ENCODE measurements at places on chromosomes 1 and 21. TPM values are rescaled to one million over a fixed set of nuclear protein-coding genes. Genes with fewer than 3 reads are reported as not detected.

DNA sequence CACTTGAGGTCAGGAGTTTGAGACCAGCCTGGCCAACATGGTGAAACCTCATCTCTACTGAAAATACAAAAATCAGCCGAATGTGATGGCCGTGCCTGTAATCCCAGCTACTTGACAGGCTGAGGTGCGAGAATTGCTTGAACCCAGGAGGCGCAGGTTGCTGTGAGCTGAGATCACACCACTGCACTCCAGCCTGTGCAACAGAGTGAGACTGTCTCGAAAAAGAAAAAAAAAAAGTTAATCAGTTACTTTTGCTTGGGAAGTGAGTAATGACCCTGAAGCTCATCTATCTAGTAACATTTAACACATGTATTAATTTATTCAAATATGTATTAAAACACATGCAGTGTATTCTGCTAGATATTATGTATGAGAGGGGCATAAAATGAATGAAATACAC is 49.4 kb downstream of the ZNF326 start:
- DNase-seq: no peak

DNA sequence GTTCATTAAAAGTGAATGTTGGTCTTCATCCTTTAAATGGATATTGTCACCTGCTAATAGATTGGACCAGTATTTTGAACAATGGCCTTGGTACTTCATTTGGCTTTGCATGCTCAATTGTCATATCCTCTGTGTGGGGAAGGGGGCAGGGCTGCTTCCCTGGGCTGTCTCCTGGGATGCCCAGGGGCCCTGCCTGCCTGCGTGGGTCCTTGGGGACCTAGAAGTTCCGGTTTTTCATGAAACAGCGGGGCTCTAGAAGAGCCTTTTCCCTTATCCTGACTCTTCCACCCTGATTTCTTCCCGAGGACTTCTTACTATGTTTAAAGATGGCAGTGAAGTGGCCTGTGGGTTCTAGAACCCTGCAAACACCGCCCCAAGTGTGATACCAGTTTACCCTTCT is 97.5 kb downstream of the DISC1 start:
- DNase-seq: no peak

GRCh38 chr1:55210990-55211801 is 4.0 kb downstream of the USP24 start:
- DNase-seq: peak; percentile 44

- no peak for DNase-seq
Observed at GRCh38 chr1:36076979-36077573, 6.8 kb upstream of the TEKT2 start.

CCDC185 gene
- total RNA-seq: not detected

RIPPLY3 gene
- not detected for total RNA-seq

NKAIN1 gene
- under 0.01 TPM for total RNA-seq

FMOD gene
- total RNA-seq: 0.18 TPM

- no peak for DNase-seq
Observed at GRCh38 chr1:232457595-232457994, 172.3 kb downstream of the SIPA1L2 start.

- peak; percentile 80 for DNase-seq
Observed at GRCh38 chr1:40745176-40745575, 38.4 kb upstream of the KCNQ4 start.

C1QC gene
- total RNA-seq: not detected

GRCh38 chr1:10631811-10632593 is 157.3 kb downstream of the PEX14 start:
- no peak for DNase-seq

- no peak for DNase-seq
Observed at GRCh38 chr1:74485622-74486021, 26.8 kb downstream of the LRRC53 start.

- peak; percentile 76 for DNase-seq
Observed at GRCh38 chr1:109927911-109928321, 17.3 kb downstream of the CSF1 start.

GRCh38 chr21:42063191-42063570 is 7.9 kb upstream of the UMODL1 start:
- no peak for DNase-seq

GUCA2A gene
- not detected for total RNA-seq

- no peak for DNase-seq
Observed at GRCh38 chr1:171990371-171990770, 149.1 kb downstream of the DNM3 start.

DNA sequence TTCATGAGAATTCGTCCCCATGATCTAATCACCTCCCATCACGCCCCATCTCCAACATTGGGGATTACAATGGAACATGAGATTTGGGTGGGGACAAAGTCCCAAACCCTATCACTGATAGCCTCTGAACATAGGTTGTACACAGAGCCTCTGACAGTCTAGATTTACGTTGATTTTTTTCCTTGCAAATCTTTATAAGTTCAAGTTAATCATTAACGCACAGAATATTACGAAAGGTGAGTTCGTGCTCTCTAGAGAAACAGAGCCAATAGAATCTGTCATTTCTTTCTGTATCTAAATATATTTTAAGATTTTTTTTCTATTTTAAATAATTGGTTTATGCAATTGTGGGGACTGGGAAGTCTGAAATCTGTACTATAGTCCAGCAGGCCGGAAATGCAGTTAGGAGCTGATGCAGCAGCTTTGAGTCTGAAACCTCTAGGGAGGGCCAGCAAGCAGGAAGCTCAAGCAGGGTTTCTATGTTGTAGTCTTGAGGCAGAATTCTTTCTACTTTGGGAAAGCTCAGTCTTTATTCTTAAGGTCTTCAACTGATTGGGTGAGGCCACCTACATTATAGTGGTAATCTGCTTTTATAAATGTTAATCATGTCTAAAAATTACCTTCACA is 61.0 kb downstream of the SELENOF start:
- DNase-seq: no peak

ASCL5 gene
- total RNA-seq: not detected

DNA sequence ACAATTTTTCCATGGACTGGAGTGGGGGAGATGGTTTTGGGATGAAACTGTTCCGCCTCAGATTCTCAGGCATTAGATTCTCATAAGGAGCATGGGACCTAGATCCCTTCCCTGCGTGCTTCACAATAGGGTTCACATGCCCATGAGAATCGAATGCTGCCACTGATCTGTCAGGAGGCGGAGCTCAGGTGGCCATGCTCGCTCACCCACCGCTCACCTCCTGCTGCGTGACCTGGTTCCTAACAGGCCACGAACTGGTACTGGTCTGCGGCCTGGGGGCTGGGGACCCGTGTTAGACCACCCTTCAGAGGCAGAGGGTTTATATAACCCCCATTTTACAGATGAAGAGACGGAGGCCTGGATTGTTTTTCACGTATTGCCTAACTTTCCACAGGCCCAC is 16.3 kb upstream of the SRSF4 start:
- no peak for DNase-seq

ERICH3 gene
- total RNA-seq: not detected

GRCh38 chr1:53728702-53729455 is 10.1 kb downstream of the GLIS1 start:
- no peak for DNase-seq

SH2D1B gene
- total RNA-seq: 0.18 TPM

GORAB gene
- 17.2 TPM for total RNA-seq

- peak; percentile 3 for DNase-seq
Observed at GRCh38 chr1:89407360-89407759, 43.5 kb downstream of the GBP6 start.

GRCh38 chr1:8294170-8294697 is 23.7 kb upstream of the SLC45A1 start:
- no peak for DNase-seq

Data from IMR-90 (cell line).